HFFc6 (cell line): ENCODE measurements at places on chromosomes 5 and 9.

DNA sequence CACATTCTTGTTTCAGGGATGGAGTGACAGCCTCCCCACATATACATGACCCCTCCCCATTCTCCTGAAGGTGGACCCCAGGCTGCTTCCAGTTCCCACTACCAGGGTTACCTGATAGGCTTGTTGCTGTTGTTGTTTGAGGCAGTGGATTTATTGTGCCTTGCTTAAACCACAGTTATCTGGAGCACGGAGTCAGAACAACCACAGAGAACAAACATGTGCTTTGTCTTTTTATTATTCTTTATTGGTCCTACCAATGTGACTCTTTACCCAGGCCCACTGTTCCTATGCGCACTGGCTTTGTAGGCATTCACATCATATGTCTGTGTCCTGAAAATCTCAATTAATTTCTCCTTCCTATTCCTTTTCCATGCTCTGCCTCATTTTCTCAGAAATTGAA lies 41.2 kb upstream of the IPPK start:
- no peak for DNase-seq

DNA sequence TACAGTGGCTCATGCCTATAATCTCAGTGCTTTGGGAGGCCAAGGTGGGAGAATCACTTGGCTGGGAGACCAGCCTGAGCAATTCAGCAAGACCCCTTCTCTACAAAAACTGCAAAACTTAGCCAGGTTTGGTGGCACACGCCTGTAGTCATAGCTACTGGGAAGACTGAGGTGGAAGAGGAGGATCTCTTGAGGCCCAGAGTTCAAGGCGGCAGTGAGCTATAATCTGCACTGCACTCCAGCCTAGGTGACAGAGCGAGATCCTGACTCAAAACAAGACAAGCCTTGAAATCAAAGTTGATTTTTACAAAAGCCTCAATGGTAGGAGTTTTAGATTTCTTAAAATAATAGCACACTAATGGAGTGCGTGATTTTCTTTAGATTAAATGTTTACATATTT lies 14.6 kb downstream of the UBE2D2 start:
- no peak for DNase-seq

GRCh38 chr9:18805386-18805785 lies 227.6 kb downstream of the SAXO1 start:
- no peak for DNase-seq

GRCh38 chr9:94212091-94212490 lies 47.0 kb upstream of the ZNF169 start:
- peak; percentile 39 for DNase-seq

DNA sequence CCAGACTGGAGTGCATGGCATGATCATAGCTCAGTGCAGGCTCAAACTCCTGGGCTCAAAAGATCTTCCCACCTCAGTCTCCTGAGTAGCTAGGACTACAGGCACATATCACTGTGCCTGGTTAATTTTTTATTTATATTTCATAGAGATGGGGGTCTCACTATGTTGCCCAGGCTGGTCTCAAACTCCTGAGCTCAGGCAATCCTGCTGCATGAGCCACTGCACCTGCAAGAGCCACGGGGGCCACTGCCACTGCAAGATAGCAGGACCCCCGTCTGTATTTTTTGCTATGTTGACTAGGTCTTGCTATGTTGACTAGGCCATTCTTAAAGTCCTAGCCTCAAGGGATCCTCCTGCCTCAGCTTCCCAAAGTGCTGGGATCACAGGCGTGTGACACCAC lies 6.5 kb downstream of the CYSTM1 start:
- DNase-seq: no peak

- no peak for DNase-seq
Observed at GRCh38 chr9:4098031-4098430, 201.8 kb downstream of the GLIS3 start.

GRCh38 chr9:114299286-114300152 lies 23.4 kb upstream of the ORM1 start:
- DNase-seq: no peak

DNA sequence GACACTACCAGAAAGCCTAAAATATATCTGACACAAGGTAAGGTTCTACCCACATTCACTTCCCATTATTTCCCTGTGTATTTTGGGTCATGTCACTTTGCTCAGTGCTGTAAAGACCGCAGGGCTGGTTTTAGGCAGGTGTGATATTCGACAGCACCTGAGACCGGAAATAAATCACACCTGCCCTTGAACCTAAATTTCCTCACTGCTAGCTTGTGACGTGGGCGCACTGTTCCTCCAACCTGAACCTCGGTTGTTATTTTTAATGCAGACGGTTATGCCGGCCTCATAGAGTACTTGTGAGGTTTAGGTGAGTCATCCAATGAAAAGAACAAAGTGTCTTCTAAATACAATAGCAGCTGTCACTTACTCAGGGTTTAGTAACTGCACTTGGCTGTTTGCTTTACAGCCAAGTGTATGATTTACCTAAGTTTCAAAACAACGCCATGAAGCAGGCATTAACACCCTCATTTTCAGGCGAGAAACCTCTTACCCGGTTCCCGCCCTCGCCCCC lies 20.7 kb upstream of the ZNF782 start:
- DNase-seq: no peak

- DNase-seq: no peak
Observed at GRCh38 chr5:56466136-56466816, 233.1 kb upstream of the ANKRD55 start.
